ENCODE measurements at places on chromosomes 3 and 15. TPM values are rescaled to one million over a fixed set of nuclear protein-coding genes. Genes with fewer than 3 reads are reported as not detected.

The ZNF860 gene
- total RNA-seq, result not detected

The DUOX2 gene
- 0.10 TPM for total RNA-seq

The JMJD7 gene
- 11.8 TPM for total RNA-seq

The AP3B2 gene
- total RNA-seq, result 0.35 TPM

The ACKR4 gene
- 3.0 TPM for total RNA-seq

The ACAN gene
- total RNA-seq, result 0.35 TPM

The ALG1L2 gene
- total RNA-seq, result not detected

The KBTBD13 gene
- total RNA-seq, result 7.7 TPM

The P3H2 gene
- total RNA-seq, result 4.3 TPM

The CPNE9 gene
- total RNA-seq, result not detected

DNA sequence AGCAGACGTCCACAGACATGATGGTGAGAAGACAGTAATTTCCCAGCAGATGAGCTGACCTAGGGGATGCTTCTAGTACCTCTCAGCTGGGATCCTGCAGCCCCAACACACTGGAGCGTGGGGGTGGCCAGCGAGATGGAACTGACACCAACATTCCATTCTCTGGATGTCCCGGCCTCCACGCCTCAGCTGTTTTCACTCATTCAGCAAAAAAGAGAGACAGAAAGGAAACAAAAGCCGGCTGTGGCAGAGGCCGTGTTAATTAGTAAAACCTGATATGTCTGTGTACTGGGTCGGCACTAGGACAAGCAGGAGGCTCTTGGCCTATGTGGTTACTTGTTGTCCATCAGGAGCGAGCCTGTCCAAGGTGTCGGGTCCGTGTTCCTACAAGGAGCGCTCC lies 82.6 kb upstream of the MYZAP start:
- no peak overlapping the region for H3K4me3 ChIP-seq
- DNase-seq, result peak; percentile 47
- no peaks in the 10 kb centered on the region for H3K36me3 ChIP-seq
- H3K27ac ChIP-seq, result no peak overlapping the region
- H3K27me3 ChIP-seq, result no peaks in the 10 kb centered on the region
- H3K4me1 ChIP-seq, result peaks cover 42% of the 10 kb centered on the region

GRCh38 chr3:185153171-185153771 lies 411 bp upstream of the C3orf70 start:
- H3K36me3 ChIP-seq, result no peaks in the 10 kb centered on the region
- no peaks in the 10 kb centered on the region for H3K4me1 ChIP-seq
- peak overlapping the region; percentile 89 for H3K27ac ChIP-seq
- peak; percentile 34 for DNase-seq
- peak overlapping the region; percentile 82 for H3K4me3 ChIP-seq
- H3K27me3 ChIP-seq, result peaks cover 16% of the 10 kb centered on the region

DNA sequence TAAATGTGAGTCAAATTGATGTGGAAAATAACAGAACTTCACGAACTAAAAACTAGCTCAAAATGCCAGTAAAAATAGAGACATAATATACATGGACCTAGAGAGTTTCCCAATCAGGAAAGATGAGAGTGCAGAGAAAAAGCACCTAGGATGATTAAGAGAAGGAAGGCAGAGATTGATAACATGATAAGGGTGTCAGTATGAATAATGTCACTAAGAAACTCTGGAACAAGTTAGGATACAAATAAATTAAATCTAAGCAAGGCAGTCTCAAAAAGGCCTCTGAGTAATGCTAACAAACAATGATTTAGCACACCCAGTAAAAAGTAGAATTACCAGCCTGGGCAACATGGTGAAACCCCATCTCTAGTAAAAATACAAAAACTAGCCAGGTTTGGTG lies 304.7 kb upstream of the DPPA4 start:
- no peaks in the 10 kb centered on the region for H3K4me1 ChIP-seq
- H3K36me3 ChIP-seq, result no peaks in the 10 kb centered on the region
- no peaks in the 10 kb centered on the region for H3K27me3 ChIP-seq
- H3K27ac ChIP-seq, result no peak overlapping the region
- H3K4me3 ChIP-seq, result no peak overlapping the region

DNA sequence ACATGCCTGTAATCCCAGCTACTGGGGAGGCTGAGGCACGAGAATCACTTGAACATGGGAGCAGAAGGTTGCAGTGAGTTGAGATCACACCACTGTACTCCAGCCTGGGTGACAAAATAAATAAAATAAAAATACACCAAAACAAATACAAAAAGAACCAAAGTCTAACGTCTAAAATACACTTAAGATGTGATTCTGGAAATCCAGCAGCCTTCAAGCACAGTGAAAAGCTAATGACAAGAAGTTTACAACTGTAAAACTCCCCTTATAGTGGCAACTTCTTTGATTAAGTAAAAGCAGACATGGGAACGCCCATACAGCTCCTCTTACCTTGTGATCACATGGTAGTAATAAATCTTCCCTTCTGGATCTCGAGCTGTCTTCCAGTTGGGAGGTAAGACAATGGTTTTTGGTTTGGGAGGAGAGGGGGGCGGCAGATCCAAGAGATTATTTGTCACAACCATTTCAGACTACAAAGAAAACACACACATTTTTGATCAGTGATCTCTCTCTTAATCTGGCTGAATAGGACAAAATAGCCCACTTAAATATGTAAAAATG lies 62.8 kb downstream of the NBEAL2 start:
- H3K4me3 ChIP-seq, result no peak overlapping the region
- no peaks in the 10 kb centered on the region for H3K4me1 ChIP-seq
- no peak overlapping the region for H3K27ac ChIP-seq
- H3K27me3 ChIP-seq, result no peaks in the 10 kb centered on the region

DNA sequence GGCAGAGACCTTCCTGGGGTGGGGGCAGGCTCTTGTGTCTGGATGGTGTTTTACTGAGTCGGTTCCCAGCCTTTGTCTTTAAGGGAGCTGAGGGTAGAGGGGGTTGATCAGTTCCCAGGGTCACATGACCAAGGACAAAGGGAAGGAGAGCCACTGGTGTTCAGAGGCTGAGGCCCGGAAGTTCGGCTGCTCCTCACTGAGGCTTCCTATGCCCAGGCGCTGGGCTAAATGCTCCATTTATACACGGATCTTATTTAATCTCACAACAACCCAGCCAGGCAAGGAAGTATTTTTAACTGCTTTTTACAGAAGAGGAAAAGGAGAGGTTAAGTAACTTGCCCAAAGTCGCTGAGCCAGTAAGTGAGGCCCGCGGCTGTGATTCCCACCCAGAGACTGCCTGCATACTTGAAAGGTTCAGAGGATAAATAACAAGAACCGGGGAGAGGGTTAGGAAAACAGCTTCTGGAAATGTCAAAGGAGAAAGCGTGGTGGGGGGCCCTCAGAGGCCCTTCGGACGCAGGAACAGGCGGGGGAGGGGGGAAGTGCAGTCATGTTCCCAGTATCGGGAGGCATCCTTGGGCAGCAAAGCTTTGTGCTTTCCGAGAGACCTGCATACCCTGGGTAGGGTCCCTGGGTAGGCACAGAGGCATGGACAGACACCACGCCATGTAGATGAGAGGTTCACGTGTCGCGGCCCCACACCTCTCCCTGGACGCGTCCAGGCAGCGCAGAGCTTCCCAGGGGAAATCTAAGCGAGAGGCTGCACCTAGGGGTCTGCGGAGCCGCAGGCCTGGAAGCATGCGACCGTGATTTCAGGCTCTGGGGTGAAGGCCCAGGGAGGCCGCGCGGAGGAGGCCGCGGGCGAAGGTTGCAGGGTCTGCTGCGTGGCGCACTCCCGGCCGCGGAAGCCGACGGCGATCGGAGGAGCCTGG lies 21.3 kb downstream of the EPHB3 start:
- peak; percentile 76 for DNase-seq
- H3K36me3 ChIP-seq, result no peaks in the 10 kb centered on the region
- H3K4me1 ChIP-seq, result peaks cover 28% of the 10 kb centered on the region
- H3K27ac ChIP-seq, result peak overlapping the region; percentile 87

GRCh38 chr3:16589120-16589519 lies 16.1 kb downstream of the DAZL start:
- H3K27me3 ChIP-seq, result no peaks in the 10 kb centered on the region
- no peak overlapping the region for H3K4me3 ChIP-seq
- H3K36me3 ChIP-seq, result no peaks in the 10 kb centered on the region
- no peak for DNase-seq
- H3K4me1 ChIP-seq, result no peaks in the 10 kb centered on the region

DNA sequence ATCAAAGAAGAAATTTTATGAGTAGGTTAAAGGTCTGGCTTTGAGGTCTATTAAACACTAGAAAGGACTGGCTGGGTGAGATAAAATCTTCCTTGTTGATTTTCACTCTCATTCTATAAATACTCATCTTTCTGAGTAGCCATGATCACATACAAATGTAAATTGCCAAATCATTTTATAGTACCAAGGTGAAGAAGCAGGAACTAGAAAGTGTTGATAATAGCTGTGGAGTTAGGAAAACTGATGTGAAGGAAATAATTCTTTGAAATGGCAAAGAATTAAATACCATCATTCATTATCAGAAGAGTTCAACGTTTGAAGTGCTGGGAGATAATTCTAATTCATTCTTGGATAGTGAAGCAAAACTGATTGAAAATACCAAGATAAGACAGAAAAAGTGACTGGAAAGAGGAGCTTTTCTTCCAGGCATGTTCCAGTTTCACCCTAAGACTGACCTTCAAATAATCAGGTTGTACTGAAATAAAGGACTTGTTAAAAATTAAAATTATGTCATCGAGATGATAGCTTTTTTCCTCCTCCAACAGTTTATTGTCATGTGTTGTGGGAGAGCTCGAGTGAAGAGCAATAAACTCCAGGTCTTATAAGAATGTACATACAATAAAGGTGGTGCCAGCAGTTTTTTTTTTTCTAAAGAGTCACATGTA lies 17.4 kb downstream of the THBS1 start:
- H3K4me3 ChIP-seq, result no peak overlapping the region
- H3K4me1 ChIP-seq, result no peaks in the 10 kb centered on the region
- no peak for DNase-seq
- H3K36me3 ChIP-seq, result peaks cover 17% of the 10 kb centered on the region

GRCh38 chr3:194351080-194351672 lies at the start of gene CPN2:
CPN2 (minus strand) TSS chr3:194351328; CDS start chr3:194342702, 8,626 bp downstream.
- no peak within 1 kb of the TSS for H3K4me3 ChIP-seq
- no peak within 1 kb of the TSS for H3K27ac ChIP-seq
- no peak for DNase-seq
- H3K4me1 ChIP-seq, result no peaks in the 10 kb centered on the region
- H3K27me3 ChIP-seq, result no peaks in the 10 kb centered on the region

GRCh38 chr15:65870889-65871533 lies 1.7 kb downstream of the RAB11A start:
- no peaks in the 10 kb centered on the region for H3K36me3 ChIP-seq
- peak overlapping the region; percentile 0 for H3K4me3 ChIP-seq
- peaks cover 45% of the 10 kb centered on the region for H3K4me1 ChIP-seq
- no peaks in the 10 kb centered on the region for H3K27me3 ChIP-seq

- no peaks in the 10 kb centered on the region for H3K27me3 ChIP-seq
- H3K4me3 ChIP-seq, result no peak overlapping the region
- DNase-seq, result no peak
Observed at GRCh38 chr15:57772223-57772957, 65.9 kb downstream of the POLR2M start.

GRCh38 chr15:58206151-58206550 lies 68.0 kb downstream of the AQP9 start:
- DNase-seq, result no peak
- no peaks in the 10 kb centered on the region for H3K36me3 ChIP-seq
- H3K27ac ChIP-seq, result no peak overlapping the region
- no peak overlapping the region for H3K4me3 ChIP-seq
- H3K27me3 ChIP-seq, result no peaks in the 10 kb centered on the region

GRCh38 chr3:120705884-120706582 lies 24.0 kb upstream of the HGD start:
- no peak for DNase-seq
- H3K27ac ChIP-seq, result no peak overlapping the region
- peaks cover 7% of the 10 kb centered on the region for H3K36me3 ChIP-seq
- H3K27me3 ChIP-seq, result no peaks in the 10 kb centered on the region
- H3K4me1 ChIP-seq, result no peaks in the 10 kb centered on the region

DNA sequence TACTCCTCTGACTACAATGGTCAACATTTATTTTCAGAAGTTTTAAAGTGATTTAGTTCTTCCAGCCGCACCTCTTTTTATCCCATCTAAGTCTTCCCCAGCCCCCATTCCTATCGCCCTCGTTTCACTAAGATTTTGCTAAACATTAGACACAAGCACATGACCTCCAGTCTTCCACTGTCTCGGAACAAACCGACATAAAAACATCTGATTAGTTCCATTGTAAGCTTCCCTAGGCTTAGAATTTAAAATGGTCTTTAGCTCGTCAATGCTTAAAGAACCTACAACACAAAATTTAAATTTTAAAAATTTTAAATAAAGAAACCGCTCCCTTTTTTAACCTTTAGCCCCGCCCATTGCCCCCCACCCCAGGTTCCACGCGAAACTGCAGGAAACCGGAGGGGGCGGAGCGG lies 284 bp upstream of the TSC22D2 start:
- H3K4me3 ChIP-seq, result peak overlapping the region; percentile 83
- no peak for DNase-seq
- no peaks in the 10 kb centered on the region for H3K27me3 ChIP-seq
- no peaks in the 10 kb centered on the region for H3K36me3 ChIP-seq
- H3K4me1 ChIP-seq, result peaks cover 7% of the 10 kb centered on the region
- peak overlapping the region; percentile 96 for H3K27ac ChIP-seq

DNA sequence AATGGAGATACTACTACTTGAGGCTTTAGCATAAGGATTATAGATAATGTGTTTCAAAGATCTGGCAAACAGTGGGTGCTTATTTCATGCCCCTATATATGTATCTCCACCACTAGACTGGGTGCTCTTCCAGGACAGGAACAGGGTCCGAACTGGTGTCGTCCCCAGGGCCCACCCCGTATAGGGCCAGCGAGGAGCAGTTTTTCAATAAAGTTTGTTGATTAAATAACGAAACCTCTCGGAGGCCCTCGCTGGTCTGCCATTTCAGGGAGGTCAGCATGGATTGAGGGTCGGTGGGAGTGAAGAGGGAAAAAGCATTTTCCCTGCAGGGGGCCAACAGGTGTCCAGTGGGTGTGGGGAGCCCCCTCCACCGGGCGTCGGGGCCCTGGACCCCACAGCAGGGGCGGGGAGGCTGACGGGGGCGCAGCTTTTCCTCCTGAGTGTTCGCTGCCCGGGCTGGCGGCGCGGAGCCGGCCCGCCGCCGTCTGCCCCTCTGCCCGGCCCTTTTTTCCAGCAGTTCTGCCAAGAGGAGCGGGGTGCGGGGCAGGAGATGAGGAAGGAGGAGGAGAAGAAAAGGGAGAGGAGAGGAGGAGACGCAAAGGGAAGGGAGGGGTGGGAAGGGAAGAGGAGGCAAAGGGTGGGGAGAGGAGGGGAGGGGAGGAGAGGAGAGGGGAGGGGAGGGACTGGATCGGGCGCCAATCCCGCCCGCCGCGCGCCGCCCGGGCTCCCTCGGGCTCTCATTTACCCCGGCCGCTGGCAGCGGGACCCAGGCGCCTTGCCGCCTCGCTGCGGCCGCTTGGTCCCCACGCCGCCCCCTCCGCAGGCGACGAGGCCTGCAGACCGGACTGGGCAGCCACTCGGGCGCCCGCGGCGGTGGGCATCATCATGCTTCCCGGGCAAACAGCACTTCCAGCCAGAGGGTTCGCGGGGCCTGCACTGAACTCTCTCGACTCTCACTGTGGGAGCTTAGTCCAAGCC lies 66.3 kb downstream of the ISG20 start:
- peak; percentile 43 for DNase-seq
- no peaks in the 10 kb centered on the region for H3K36me3 ChIP-seq
- H3K4me1 ChIP-seq, result no peaks in the 10 kb centered on the region
- H3K27me3 ChIP-seq, result peaks cover 4% of the 10 kb centered on the region

GRCh38 chr15:88174571-88174970 lies 82.0 kb downstream of the NTRK3 start:
- no peaks in the 10 kb centered on the region for H3K36me3 ChIP-seq
- H3K4me3 ChIP-seq, result no peak overlapping the region

Data from heart left ventricle (tissue), 16 donors.